ENCODE measurements at places on chromosomes 6 and 20.

DNA sequence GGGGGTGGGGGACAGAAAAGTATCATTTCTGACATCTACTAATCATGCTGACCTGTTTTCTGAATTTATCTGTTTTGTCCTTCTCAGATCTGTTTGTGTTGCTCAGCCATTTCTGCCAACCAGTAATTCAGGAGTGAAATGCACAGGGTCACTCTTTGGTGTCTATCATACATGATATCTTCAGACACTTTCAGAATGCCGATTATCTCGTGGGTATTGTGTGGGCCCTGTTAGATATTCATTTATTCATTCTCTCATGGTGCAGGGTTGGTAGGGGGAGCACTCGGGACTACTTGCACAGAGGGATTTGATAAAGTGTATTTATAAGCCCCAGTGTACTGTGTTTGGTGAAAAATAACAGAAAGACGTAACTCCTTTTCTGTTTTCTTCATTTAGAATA, 101.2 kb upstream of the CITED2 start:
- DNase-seq, result no peak

GRCh38 chr20:62633598-62634329, 8.5 kb upstream of the SLCO4A1 start:
- DNase-seq, result no peak

DNA sequence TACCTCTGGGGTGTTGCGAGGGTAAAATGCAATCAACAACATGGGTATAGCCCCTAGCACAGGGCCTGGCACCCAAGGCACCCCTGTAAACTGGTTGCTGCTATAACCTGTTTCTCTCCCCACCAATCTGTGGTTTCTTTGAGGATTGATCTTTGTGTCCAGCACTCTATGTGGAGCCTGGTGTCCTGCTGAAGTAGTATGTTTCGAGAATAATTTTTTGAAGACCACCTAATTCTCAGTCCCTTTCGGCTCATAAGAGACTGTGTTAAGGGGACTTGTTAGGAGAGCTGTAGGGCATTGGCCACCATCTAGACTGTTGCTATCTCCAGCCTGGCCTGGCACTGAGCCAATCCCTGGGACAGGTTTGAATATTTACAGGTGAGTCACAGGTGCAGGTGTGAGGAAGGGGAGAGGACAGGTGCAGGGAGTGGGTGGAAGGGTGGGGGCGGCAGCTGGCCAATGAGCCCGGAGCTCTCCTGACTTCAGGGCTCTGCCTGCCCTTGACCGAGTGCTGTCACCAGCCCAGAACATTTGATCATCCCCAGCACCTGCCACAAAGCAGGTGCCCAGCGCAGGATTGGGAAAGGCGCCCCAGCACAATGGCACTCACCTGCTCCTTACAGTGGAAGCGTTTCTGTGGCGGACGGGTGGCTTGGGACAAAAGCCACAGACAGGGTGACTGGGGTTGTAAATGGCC, 8.1 kb upstream of the C20orf144 start:
- peak; percentile 34 for DNase-seq

GRCh38 chr20:10513061-10513460, 78.0 kb downstream of the SLX4IP start:
- DNase-seq, result no peak

GRCh38 chr6:4732691-4733315, 43.4 kb upstream of the CDYL start:
- peak; percentile 41 for DNase-seq

DNA sequence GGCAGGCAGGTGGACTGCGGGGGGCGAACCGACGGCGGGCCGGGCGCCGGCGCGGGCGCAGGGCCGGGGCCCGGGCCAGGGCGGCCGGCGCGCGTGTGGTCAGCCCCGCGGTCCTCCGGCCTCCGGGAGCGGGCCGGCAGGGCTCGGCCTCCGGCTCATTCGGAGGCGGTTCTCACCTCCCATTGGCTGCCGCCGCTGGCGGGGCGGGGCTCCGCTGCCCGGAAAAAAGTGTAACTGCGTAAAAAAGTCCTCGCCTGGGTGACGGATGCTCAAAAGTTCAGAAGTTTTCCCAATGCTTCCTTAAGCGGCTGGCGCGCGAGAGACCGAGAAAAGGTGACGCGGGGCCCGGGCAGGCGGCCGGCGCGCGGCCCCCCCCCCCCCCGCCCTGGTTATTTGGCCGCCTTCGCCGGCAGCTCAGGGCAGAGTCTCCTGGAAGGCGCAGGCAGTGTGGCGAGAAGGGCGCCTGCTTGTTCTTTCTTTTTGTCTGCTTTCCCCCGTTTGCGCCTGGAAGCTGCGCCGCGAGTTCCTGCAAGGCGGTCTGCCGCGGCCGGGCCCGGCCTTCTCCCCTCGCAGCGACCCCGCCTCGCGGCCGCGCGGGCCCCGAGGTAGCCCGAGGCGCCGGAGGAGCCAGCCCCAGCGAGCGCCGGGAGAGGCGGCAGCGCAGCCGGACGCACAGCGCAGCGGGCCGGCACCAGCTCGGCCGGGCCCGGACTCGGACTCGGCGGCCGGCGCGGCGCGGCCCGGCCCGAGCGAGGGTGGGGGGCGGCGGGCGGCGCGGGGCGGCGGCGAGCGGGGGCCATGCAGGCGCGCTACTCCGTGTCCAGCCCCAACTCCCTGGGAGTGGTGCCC, at the start of gene FOXC1:
Gene FOXC1 (plus strand): TSS at position 268 of the 849 bp plus-strand sequence. CDS start 531 bp downstream, at position 799.
- peak; percentile 95 for DNase-seq

GRCh38 chr6:169963581-169964297, 212.3 kb downstream of the ERMARD start:
- DNase-seq, result peak; percentile 3

- DNase-seq, result no peak
Measured at GRCh38 chr6:82954937-82955577, 110.6 kb downstream of the UBE3D start.

DNA sequence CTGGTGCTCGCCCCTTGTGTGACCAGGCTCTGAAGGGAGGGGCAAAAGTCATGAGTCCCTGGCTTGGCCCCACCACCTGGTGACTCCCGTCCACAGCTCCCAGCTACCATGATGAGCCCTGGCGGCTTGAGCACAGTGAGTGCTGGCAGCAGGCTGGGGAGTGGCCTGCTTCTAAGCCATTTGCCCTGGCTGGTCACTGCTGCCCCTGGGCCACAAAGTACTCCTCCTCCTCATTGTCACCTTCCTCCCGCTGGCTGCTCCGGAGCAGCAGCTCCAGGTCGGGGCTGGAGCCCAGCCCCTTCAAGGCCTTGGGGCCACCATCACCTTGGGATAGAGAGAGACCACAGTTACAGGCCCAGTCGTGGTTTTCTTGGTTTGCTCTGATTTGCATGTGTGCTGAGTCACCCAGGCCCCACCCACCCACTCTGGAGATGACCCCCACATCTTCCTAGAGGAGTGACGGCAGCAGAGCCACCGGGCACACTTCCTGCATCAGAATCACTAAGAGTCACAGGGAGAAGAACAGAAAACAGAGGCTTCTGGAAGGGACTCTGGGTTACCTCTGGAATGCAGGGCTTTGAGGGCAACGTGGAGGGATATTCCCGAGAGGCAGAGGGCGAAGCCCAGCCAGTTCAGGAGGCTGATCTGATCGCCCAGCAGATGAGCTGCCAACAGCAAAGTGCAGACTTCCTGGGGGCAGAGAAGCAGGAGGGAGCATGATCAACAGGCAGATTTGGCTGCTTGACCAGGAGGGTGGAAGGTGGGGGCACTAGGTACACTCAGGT, 42.1 kb upstream of the CDH22 start:
- no peak for DNase-seq

DNA sequence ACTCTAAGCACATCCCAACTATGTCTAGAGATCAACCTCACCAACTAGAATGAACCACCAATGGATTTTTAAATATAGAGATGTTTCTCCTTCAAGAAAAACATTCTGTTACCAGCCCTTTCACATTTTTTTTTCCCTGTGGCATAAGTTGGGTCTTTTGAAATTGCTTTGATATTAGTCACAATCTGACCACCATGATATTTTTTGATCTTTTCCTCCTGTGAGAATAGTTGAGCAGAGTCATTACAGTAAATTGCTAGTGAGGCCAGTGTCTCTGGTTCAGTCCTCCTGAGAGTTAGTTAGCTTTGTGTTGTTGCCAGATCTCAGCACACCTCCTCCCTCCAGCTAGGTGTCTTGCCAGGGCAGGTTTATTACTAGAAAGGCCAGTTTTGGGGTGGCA, 79.7 kb upstream of the MYLIP start:
- DNase-seq, result no peak

GRCh38 chr20:37303637-37304036, 14.2 kb downstream of the MANBAL start:
- no peak for DNase-seq

DNA sequence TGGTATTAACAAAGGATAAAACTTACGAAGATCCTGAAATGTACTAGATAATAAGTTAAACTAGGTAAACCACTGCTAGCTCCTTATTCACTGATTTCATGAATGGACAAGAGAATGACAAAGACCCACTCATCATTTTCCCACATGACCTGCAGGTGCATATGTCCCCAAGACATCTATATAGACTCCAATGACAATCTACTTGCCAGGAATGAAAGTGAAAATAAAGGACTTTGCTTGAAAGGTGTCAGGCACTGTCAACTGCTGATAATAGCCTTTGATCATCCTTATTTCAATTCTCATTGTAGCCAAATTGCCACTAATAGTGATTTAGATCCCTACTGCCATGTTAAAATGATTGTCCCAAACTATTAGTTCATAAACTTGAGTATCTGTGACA, 321.8 kb downstream of the HACE1 start:
- no peak for DNase-seq

All from right hindlimb (tissue), 1 donor.